Hindlimb muscle (tissue), 1 donor: ENCODE measurements at places on chromosomes 12 and 14. TPM values are rescaled to one million over a fixed set of nuclear protein-coding genes. Genes with fewer than 3 reads are reported as not detected.

GRCh38 chr14:79856381-79856780 is 354.9 kb downstream of the DIO2 start:
- DNase-seq, result no peak

The ATP2B1 gene
- polyA plus RNA-seq, result 88.1 TPM

GRCh38 chr12:41509271-41510055 is 321.3 kb downstream of the PDZRN4 start:
- DNase-seq, result no peak

The AKAP5 gene
- polyA plus RNA-seq, result 0.45 TPM

- no peak for DNase-seq
Measured at GRCh38 chr12:86669010-86669409, 412.8 kb upstream of the MGAT4C start.

GRCh38 chr12:43832463-43833168 is 3.3 kb upstream of the TMEM117 start:
- no peak for DNase-seq

The SERPINA3 gene
- polyA plus RNA-seq, result not detected

DNA sequence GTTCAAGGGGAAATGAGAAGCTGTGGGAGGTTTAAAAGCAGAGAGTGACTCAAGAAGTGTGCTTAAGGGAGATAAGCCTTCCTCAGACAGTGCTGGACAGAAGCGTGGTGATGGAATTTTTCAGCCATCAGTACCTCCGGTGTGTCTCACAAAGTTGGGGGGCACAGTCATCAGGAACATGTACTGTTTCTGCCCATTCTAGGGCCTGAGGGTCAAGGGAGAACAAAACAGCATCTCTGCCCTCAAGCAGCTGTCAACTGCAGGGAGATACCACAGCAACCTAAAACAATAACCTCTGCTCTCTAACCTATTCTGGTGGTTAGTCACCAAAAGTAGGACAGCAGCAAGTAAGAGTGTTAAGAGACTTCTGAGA is 2.0 kb upstream of the STON2 start:
- no peak for DNase-seq

DNA sequence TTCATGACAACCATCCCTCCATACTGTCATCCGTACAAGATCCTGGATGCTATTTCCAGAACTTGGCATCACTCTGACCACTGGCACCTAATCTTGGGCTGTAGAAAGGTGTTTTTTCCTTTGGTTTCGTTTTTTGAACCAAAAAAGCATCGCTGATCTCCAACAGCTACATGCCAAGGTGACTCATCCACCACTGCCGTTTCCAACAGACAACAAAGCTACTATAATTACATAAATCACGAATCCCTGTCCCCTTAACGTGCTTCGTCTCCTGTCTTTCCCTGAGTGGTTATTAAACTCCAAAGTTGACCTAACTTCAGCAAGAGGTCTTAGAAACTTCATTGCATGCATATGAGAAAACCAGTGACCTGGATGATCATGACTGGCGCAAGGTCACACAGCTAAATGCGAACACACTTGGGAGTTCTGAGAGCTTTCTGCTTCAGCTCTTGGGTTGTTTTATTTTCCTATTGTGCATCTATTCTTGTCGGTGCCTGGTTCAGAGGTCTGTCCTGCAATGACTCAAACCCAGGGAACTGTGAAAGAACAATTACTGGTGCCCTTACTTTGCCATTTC is 99.9 kb downstream of the PPM1H start:
- no peak for DNase-seq

DNA sequence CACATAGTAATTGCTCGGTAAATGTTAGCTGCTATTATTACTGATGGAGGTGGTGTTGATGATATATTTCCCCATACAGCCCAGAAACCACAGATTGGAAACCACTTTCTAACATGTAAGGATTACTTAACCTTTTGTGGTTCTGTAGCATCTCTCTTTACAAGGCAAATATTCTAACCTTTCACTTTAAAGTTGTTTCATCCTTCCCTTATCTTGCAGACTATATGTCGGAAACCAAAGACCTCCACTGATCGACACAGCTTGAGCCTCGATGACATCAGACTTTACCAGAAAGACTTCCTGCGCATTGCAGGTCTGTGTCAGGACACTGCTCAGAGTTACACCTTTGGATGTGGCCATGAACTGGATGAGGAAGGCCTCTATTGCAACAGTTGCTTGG is 75.8 kb downstream of the FRMD6 start:
- DNase-seq, result no peak

The TAS2R10 gene
- polyA plus RNA-seq, result 0.50 TPM

- DNase-seq, result no peak
Measured at GRCh38 chr12:67447180-67447579, 178.0 kb downstream of the CAND1 start.

- DNase-seq, result peak; percentile 49
Measured at GRCh38 chr14:75725481-75725880, 64.4 kb downstream of the TTLL5 start.

The GARIN6 gene
- polyA plus RNA-seq, result not detected

GRCh38 chr14:75156901-75157300 is 19.5 kb downstream of the TMED10 start:
- no peak for DNase-seq

DNA sequence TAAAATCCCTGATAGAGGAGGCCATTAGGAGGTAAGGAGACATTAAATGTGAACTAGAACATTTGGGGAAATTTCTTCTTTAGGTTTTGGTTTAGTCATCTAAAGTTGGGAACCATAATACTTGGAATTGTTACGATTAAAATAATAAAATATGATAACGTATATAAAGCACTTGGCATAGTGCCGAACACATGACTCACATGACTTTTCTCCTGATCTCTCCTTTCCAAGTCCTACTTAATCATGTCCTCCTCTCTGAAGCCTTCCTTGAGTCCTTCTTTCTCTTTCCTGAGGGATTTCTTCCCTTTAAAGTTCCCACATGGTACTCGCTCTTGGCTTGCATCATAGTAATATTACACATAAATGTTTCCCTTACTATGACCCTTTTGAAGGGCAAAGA is 20.0 kb downstream of the BEST3 start:
- no peak for DNase-seq

The OAS2 gene
- polyA plus RNA-seq, result 2.8 TPM

- no peak for DNase-seq
Measured at GRCh38 chr12:53232646-53233461, 845 bp upstream of the RARG start.

The NELL2 gene
- polyA plus RNA-seq, result 0.25 TPM

DNA sequence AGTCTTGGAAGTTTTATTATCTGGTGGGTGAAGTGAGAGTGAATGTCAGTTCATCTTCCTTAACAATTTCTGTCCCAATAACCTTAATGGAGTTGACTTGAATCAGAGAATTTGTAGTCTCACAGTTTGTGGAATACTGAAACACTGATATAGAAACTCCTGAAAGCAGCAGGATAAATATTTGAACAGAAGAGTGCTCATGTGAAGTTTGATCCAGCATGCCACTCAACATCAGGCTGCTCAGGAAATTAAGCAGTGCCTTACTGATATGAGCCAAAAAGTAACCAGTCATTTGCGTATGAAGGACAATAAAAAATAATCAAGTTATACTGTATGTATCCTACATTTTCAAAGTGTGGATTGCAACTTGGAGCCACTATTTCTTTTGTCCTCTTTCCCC is 15.7 kb downstream of the MUCL1 start:
- no peak for DNase-seq

GRCh38 chr12:20044846-20045245 is 323.5 kb upstream of the PDE3A start:
- DNase-seq, result peak; percentile 38
